ENCODE measurements at places on chromosomes 13 and 19. TPM values are rescaled to one million over a fixed set of nuclear protein-coding genes. Genes with fewer than 3 reads are reported as not detected.

The TNFSF13B gene
- 0.94 TPM for total RNA-seq

The PSG7 gene
- total RNA-seq: not detected

The FBXO27 gene
- 1.1 TPM for total RNA-seq

The ZFR2 gene
- not detected for total RNA-seq

The TICAM1 gene
- total RNA-seq: 3.1 TPM

The ARHGAP45 gene
- total RNA-seq: 50.0 TPM

The ZNF850 gene
- 0.97 TPM for total RNA-seq

The ZNF45 gene
- total RNA-seq: 11.5 TPM

The PTBP1 gene
- total RNA-seq: 107 TPM

The UTP14C gene
- total RNA-seq: 6.8 TPM

The ZNF611 gene
- total RNA-seq: 15.4 TPM

The ZNF221 gene
- total RNA-seq: 3.2 TPM

The PRR22 gene
- total RNA-seq: 0.13 TPM

The WDR87 gene
- total RNA-seq: not detected
